ENCODE measurements at places on chromosomes 4 and X.

DNA sequence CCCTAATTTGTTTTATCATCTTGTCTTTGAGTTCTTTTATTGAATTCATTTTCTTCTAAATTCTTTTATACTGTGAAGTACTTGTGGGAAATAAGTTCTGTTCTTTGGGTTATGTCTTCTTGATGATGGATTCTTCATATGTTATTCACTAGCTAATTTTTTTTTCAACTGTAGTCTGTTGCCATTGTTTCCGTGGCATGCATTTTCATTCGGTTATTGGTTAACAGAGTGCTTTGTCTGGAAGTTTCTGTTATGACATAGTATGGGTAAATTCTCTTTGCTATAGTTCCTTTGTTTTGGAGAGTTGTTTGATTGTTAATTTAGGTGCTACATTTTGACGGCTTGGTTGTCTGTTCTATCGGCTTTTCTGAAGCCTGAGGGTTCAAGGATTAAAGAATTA, 184.9 kb upstream of the AADAT start:
- no peak for DNase-seq

DNA sequence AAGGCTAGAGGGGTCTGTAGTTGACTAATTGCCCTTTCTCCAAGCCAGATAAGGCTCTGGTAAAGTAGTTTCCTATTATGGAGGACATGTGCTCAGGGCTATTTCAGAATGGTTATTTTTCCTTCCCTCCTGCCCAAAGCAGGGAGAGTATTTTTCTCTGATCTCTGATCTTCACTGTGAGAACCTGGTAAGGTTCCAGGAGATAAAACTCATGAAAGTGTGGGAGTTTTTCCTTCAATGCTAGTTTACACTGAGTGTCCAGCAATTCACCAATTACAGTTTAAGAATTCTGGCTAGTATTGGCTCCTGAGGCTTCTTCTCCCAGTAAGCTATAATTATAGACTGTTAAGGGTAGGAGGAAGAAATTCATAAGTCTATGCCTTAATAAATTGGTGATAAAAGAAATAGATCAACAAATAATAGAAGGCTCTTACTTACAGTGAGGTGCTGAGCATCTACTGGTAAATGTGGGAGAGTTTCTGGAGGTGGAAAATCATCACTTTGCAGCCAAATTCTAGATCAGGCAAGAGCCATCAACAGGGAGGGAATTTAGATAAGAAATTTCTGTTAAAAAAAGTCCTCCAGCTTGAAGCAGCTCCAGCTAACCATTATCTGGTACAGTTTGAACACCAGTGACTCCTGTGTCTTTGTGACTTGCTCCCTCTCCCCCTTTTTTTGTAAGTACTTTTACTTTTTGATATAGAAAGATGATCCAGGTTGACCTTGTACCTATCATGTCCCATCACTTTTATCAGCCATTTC, 30.9 kb downstream of the CASP6 start:
- DNase-seq, result no peak

GRCh38 chr4:40261231-40262076, 64.6 kb downstream of the RHOH start:
- no peak for DNase-seq

GRCh38 chr4:99104153-99104552, 15.6 kb upstream of the ADH5 start:
- no peak for DNase-seq

GRCh38 chr4:126890994-126891393, 741.8 kb upstream of the INTU start:
- no peak for DNase-seq

DNA sequence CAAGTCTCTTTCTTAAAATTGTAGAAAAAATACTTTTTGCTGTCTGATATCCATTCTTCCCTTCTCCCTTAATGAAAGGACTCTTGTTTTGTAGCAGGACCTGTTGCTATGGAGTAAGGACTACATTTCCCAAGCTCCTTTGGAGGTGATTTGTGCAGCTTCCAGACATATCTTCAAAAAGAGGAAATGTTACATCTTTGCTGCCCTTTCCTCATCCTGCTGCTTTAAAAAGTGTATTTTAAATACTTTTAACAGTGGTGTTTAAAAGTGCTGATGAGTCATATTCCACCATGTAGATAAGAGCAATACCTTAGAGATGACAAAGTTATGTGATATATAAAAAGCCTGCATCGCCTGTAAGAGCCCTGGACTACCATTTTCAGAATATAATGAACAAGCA, 98.7 kb downstream of the CFAP299 start:
- no peak for DNase-seq

DNA sequence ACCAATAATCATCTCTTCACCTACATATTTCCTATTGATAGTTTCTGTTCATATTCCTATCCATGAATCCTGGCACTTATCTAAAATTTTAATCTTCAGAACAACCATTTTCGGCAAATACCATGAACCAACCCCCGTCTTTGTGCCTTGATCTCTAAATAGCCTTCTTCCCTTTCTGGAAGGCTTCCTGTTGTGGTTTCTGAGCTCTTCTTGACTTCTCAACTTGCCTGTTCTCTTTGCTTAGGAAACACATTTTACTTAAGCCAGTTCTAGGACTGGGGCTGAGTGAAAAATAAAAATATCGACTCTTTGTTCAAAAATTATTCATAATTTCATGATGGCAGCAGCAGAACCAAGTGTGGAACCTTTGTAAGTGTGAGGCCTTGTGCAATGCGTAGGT, 882.4 kb downstream of the C4orf33 start:
- DNase-seq, result no peak

DNA sequence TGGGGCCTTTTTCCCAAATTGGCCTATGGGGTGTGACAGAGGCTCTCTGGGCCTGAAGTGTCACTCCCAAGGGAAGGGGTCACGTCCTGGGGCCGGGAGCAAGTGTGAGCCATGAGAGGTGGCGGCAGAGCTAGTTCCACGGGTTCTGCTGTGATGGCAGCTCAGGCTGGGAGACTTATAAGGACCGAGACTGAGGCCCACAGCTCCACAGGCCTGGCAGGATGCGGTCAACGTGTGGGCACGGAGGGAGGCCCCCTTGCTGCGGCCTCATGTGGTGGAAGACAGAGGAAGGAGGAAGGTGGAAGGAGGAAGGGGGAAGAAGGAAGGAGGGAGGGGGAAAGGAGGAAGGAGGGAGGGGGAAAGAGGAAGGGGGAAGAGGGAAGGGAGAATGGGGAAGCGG, 7.2 kb upstream of the CPLX1 start:
- DNase-seq, result no peak

- no peak for DNase-seq
These were observed 48.6 kb downstream of the ACOX3 start for GRCh38 chr4:8391972-8392371.

GRCh38 chrX:55014897-55015299, 14.7 kb downstream of the APEX2 start:
- DNase-seq, result no peak

DNA sequence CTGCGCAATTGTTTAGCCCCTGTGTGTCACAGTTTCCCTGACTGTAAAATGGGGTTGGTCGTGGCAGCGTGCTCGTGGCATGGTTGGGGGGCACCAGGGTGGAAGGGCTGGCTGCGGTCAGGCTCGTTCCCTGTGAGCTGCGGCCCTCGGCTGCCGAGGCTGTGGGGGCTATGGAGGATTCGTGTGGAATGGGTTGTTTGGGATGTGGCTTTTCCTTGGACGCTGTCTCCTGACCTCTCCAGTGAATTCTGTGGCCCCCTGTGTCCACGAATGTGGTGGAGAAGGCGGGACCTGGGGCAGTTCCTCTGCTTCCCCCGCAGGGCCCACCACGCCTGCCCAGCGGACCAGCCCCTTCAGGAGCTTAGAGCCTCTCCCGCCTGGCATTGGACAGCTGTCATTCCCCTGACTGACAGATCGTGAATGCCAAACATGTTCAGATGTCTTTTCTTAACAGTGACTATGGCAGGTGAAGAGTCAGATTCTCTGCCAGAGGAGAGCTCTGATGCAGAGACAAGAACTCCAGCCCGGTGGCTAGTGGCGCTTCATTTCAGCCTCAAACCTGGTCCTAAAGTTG, 17.2 kb upstream of the HGFAC start:
- DNase-seq, result no peak

DNA sequence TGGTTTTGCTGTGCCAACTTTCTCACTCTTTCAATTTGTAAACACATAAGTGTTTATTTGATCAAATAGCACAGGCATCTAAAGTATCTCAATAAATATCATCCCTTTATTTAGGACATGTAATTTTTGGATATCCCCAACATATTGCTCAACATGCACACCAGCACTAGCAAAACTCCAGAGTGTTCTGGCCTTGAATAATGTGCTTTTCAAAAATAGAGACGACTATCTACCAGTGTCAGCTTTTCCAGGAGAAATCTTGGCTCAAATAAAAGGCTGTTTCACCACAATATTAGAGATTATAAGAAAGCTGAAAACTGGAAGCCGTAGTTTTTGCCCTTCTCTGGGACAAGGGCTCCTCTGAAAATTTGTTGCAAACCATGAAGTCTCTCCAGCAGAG, 67.0 kb downstream of the MAOB start:
- DNase-seq, result no peak

GRCh38 chr4:142901166-142901662, 55.1 kb upstream of the INPP4B start:
- DNase-seq, result no peak

GRCh38 chr4:147616849-147617172, 386 bp upstream of the TMEM184C start:
- no peak for DNase-seq

- DNase-seq, result no peak
These were observed 253.6 kb downstream of the PPP1R2C start for GRCh38 chrX:42524379-42524778.

GRCh38 chr4:184568770-184569169, 80.5 kb downstream of the CASP3 start:
- DNase-seq, result no peak

GRCh38 chr4:139643042-139643895, 22.4 kb upstream of the MGST2 start:
- no peak for DNase-seq

- peak; percentile 13 for DNase-seq
These were observed 14.7 kb upstream of the ATP8A1 start for GRCh38 chr4:42671431-42672194.

DNA sequence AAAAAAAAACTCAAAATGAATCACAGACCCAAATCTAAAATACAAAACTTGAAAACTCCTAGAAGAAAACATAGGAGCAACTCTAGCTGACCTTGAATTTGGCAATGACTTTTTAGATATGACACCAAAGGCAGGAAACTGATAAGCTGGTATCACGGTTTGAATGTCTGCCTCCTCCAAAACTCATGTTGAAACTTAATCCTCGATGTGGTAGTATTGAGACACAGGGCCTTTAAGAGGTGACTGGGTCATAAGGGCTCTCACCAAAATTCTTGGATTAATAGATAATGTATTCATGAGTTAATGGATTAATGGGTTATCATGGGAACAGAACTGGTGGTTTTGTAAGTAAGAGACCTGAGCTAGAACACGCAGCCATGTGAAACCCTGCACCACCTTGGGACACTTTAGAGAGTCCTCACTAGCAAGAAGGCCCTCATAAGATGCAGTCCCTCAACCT, 40.5 kb downstream of the FRYL start:
- no peak for DNase-seq

GRCh38 chrX:110748256-110748806, 47.3 kb downstream of the CHRDL1 start:
- DNase-seq, result no peak

DNA sequence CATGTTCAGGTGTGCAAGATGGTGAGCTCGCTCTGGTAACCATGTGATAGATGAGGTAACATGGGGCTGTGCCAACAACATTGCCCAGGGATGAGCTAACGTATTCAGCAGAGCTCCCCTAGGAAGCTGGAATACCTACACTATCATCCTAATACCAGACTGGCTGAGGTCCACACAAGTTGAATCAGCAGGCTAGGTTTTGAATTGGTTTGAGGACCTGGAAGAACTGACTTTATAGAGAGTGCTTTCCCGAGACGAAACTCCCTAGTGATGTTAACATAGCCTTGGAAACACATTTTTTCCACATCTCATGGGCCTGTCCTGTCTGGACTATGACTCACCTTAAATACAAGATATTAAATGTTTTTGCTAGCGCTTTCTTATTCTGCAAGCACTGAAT, 56.7 kb downstream of the IGFBP7 start:
- no peak for DNase-seq

GRCh38 chrX:129495900-129496299, 27.4 kb downstream of the SMARCA1 start:
- no peak for DNase-seq

DNA sequence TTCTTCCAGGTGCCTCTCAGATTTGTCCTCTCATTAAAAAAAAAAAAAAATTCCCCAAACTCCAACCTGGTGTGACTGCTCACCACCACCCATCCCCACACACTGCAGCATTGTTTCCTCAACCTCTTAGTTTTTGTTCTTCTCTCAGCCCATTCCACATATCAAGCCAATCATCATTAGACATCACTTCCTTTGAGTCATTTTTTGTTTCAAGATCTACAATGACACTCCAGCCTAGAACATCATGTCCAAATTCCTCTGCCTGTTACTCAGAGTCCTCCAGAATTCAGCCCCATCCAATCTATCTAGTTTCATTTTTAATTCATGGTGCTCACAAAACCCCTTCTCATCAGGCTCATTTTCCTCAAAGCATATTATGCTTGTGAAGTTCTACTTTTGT, 262.5 kb upstream of the TEX13A start:
- no peak for DNase-seq

- no peak for DNase-seq
These were observed 103.0 kb upstream of the MBNL3 start for GRCh38 chrX:132591719-132592275.

DNA sequence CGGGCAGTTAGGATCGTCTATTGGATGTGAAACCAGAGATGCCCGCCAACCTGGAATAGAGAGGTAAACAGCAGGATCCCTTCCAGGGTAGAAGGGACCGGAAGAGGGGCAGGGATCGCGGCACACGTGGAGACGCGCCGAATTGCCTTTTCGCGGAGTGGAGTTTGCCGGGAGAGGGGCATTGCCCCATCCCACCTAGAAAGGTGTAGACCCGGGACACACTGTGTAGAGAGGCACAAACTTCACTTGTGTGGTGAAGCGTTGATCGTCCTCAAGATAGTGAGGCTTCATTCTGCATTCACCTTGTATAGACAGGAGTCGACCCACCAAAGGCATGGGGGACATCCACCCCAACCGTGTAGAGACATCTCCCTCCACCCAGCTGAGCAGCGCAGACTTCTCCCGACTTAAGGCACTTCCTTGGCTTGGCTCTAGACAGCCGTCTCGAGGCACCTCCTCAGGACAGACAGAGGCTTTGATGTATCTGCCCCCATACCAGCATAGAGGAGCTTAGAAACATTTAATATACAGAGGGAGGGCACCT, 410 bp downstream of the GNL3L start:
- DNase-seq, result no peak
